Pulmonary artery endothelial cell (primary cell): ENCODE measurements at places on chromosomes 2 and 18.

GRCh38 chr2:158325782-158326340, 130.7 kb downstream of the CCDC148 start:
- no peak for DNase-seq

GRCh38 chr18:26304511-26304910, 78.3 kb downstream of the TAF4B start:
- DNase-seq: no peak

- DNase-seq: no peak
Observed at GRCh38 chr18:58671632-58672564, 633 bp downstream of the MALT1 start.

- no peak for DNase-seq
Observed at GRCh38 chr2:151904807-151905206, 76.6 kb upstream of the ARL5A start.

DNA sequence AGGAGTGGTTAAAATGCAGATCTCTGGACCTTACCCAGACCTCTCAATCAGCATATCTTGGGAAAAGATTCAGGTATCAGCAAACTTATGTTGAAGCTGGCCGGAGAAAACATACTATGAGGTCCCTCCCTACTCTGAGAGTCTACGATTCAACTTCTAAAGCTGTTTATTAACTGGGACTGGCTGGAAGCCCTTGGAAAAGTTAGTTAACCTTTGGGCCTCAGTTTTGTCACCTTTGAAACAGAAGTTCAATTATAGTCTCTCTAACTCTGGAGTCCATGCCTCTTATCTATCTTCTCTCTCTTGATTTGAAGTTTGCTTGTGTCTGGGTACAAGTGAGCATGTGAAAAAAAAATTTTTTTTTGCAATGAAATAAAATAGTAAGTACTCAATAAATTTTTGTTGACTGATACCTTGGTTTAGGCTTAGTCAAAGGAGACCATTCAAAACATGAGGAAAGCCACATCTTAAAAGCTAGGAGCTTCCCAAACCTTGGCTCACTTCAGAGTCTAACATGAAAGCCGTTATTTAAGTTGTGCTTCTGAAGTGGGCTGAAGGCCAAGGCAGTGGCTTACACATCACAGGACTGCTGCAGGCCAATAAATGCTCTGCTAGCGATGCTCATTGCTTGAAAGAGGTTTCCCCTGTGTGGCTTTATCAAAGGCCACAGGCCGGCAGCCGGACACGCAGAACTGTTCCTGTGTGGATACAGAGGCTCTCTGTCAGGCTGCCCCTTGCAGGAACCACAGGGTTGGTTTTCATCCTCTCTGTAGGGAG, 110.6 kb upstream of the FAM136A start:
- DNase-seq: no peak

- DNase-seq: no peak
Observed at GRCh38 chr2:20633794-20634506, 16.9 kb downstream of the HS1BP3 start.

GRCh38 chr2:182220335-182220734, 206.5 kb downstream of the PDE1A start:
- DNase-seq: no peak

DNA sequence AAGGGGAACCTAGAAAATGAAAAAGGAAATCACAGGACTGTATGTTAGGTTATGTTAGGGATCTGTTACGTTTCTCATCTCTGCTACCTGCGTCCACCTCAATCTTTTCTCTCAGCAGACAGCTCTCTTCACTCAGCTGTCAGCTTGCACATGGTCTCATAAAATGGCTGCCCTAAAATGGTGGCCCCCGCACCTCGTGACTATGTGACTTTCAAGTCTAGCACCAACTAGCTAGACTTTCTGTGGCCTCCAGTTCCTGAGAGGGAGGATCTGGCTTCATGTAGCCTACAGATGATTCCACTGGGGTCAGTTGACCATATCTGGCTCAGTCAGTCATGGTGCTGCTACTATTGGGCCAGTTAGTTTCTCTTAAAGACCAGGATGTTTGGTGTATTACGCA, 147.2 kb upstream of the SLC1A4 start:
- no peak for DNase-seq

GRCh38 chr2:226137201-226137811, 662.3 kb downstream of the IRS1 start:
- DNase-seq: no peak
